ENCODE measurements at places on chromosomes 3 and 15.

DNA sequence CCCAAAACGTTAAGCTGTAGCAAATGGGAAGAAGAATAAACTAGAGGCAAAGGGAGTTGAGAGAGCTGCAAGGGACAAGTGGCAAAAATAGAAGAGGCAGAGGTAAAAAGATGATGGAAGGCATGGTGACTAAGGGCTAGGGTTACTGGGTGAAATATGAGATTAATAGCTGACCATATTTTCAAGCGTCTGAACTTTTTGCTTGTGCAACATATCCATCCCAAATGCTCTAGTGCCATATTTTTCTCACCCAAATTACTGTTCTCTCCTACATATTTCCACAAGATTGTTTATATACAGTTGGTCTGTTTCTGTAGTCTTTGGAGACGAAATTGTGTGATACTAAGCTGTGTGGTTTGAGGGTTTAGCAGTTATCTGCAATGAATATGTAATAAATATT lies 145.5 kb downstream of the GMNC start:
- DNase-seq = no peak

DNA sequence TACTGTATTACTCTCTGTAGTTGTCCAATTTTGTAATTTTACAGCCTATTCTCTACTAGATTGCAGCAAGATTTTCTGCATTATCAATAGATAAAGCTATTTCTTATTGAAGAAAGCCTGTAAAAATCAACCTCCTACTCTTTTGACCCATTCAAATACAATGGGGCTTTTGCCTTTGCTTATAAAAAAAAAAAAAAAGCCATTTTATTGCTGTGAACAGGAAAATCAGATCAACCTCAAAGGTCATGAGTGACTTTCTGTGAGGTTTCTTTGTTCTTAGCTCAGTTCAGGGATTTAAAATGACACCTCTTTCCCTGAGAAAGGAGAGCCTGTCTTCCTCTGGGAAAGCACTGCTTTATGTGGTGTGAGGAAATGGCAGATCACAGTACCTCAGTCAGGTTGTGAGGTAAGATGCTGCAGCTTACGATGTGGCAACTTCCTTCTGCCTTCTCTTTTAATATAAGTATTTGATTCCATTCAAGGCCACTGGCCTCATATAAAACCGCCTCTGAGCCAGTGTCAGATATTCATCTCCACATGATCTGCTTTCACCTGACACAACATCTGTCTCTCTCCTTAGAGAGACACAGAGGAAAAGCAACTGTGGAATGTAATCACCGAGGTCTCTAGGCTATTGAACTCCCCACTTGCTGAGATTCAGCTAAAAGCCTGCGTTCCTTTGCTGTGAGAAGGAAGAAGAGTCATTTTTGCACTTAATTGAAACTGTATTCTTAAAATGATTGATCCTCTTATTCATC lies 161.5 kb upstream of the MB21D2 start:
- no peak for DNase-seq

GRCh38 chr3:50337175-50337861 lies 3.3 kb downstream of the RASSF1 start:
- DNase-seq = peak; percentile 75

GRCh38 chr15:84749111-84749991 lies 959 bp downstream of the ZNF592 start:
- no peak for DNase-seq

- DNase-seq = no peak
These were observed 135.0 kb downstream of the TJP1 start for GRCh38 chr15:29687204-29687815.

- DNase-seq = no peak
These were observed 18.5 kb downstream of the PRR23E start for GRCh38 chr3:127211118-127212060.

- DNase-seq = no peak
These were observed 3.4 kb upstream of the COL7A1 start for GRCh38 chr3:48598323-48599076.

GRCh38 chr3:49649576-49649975 lies 24.6 kb upstream of the APEH start:
- no peak for DNase-seq

- no peak for DNase-seq
These were observed 4.9 kb upstream of the TBC1D5 start for GRCh38 chr3:17747174-17747889.

GRCh38 chr3:170761103-170761502 lies 108.9 kb downstream of the RPL22L1 start:
- DNase-seq = no peak

DNA sequence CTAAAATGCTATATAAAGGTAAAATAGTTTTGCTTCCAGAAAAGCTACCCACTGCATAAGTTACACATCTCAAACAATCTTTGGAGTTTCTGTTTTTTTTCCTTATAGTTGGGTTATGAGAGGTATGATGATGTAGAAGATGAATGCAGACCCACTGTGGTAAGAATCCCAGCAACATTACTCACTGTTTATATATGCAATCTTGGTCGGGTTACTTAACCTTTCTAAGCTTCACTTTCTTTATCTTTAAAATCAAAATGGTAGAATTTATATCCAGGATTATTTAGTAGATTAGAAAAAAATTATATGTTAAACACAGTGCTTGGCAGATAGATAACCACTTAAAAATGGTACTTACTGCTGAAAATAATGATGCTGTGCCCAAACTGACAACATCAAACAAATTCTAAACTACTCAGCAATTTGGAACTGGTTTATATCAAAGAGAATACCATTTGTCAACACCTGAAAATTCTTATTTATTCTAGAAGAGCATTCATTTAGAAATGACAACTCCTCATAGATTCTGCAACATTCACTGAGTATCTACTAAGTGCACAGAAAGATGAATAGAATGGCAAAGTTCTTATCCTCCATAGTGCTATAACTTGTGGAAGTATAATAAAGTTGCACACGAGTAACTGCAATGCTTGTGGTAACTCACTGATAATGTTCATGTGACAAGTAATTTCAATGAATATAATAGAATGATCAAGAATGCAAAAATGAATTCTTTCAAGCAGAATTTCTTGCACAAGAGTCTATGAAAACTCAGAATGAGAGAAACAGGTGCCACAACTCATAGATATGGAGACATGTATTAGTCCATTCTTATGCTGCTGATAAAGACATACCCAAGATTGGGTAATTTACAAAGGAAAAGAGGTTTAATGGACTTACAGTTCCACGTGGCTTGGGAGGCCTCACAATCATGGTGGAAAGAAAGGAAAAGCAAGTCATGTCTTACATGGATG lies 129.0 kb upstream of the SLC7A14 start:
- no peak for DNase-seq

DNA sequence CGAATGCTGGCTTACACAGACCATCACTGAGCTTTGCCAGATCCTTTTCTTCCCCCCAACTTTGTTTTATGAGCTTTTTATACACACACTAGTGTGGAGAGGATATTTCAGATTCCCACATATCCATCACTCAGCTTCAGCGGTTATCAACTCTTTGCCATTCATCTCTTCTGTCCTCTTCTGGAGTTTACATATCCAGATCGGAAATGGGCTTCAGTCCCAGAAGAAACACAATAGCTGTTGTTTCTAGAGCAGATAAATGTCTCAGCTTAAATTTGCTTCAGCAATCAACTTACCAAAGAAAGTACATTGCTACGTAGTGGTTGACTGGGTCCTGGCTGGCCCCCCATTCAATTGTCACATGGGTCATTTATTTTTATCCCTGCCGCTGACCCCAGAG lies 185.9 kb upstream of the BHLHE40 start:
- DNase-seq = no peak

- DNase-seq = no peak
These were observed 16.4 kb upstream of the SATB1 start for GRCh38 chr3:18441551-18441950.

DNA sequence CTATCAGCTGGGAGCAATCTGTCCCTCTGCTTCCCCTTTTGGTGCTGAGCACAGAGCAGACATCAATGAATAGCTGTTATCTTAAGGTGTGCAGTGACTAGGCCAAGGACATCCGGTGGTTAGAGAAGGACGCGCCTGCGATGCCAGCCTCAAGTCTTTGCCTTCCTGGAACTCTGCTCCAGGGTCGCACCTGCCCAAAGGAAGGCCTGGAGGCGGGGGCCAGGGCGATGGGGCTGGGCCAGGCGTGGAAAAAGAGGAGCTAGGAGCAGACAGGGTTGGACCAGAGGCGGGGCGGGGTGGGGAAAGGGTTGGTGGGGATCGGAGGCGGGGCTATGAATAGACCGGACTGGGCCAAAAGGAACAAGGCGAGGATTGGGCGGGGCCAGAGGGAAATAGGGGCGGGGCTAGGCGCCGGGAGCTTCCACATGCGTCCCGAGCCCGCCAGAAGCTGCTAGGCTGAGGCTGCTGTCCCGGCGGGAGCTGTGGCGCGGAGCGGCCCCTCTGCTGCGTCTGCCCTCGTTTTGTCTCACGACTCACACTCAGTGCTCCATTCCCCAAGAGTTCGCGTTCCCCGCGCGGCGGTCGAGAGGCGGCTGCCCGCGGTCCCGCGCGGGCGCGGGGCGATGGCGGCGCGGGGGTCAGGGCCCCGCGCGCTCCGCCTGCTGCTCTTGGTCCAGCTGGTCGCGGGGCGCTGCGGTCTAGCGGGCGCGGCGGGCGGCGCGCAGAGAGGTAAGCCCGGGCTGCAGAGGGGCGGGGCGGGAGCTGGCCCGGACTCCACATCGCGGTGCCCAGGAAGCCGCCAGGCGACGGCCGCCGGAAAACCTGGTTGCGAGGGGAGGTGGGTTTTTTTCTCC lies at the start of gene CHRNA5:
CHRNA5 (plus strand) TSS at position 424 of the 854 bp plus-strand sequence; CDS start at position 624, 200 bp downstream.
- DNase-seq = peak; percentile 80

DNA sequence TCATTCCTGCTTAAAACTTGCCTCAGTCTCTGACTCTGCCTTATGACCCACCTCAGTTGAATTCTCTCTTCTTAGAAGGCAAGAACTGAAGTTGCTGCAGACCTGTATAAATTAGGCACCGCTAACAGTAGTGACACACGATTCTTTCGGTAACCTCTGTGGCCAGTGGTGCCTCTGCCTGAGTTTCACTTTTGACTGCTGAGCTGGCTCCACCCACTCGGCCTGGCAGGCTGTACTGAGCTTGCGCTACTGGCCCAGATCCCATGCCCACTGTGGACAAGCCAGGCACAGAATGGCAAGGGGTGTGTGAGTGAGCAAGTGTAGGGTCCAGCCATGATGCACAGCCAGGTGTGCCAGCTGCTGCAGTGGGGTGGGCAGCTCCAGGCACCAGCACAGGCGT lies 19.1 kb upstream of the EIF1B start:
- no peak for DNase-seq

GRCh38 chr3:196868297-196868661 lies 559 bp downstream of the SENP5 start:
- no peak for DNase-seq

DNA sequence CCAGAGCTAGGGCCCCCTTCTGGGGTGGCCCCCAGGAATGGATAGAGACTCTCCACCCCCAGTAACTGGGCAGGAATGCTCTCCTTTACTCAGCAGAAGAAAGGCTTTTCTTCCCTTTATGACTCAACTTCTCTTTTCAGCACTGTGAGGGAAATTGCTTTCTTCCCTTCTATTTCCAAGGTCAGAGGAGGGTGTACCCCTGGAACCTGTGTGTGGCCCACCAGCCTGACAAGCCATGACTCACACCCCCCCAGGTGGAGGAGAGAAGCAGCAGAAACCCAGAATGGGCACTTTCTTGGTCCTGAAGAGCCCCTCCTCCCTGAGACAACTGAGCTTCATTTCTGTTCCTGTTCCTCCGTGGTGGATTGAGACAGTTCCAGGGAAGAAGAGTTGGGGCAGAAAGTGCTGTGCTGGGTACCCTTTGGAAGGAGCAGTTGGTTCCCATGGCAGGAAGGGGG lies 2.7 kb upstream of the ANKRD63 start:
- no peak for DNase-seq

- DNase-seq = no peak
These were observed 1081.5 kb downstream of the PLOD2 start for GRCh38 chr3:145079436-145079835.

DNA sequence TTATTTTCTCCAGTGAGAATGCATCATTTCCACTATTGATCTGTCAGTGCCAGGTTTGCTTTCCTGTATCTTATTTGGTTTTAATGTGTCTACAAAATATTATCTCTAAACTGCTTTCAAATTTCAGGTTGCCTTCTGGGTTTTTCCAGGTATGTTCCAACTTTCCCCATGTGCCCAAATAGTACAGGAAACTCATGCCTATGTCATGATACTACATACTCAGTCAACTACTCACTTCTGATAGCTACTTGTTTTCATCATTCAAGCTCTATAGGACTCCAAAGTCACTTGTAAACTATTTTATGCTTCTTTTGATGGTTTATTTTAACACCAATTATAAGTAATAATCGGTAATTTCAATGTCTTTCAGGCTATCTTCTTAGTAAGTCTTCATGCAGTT lies 134.8 kb upstream of the TTC14 start:
- no peak for DNase-seq

DNA sequence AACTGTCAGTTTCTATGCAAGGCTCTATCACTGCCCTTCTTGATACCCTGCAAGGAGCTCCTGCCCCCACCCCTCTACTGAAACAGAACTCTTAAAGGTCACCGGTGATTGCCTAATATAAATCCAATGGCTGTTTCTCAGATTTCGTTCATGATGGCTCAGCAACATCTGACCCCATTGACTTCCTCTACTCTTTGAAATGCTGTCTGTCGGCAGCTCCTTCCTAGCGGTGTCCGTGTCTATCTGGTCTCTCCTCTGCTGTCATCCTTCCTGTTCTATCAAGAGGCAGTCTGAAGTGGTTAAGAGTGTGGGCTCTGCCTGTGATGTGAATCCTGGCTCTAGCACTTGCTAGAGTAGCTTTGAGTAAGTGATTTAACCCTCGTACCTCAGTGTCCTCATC lies 5.5 kb downstream of the TMEM266 start:
- no peak for DNase-seq

- DNase-seq = no peak
These were observed 43.8 kb upstream of the ADAMTSL3 start for GRCh38 chr15:83610132-83610531.

DNA sequence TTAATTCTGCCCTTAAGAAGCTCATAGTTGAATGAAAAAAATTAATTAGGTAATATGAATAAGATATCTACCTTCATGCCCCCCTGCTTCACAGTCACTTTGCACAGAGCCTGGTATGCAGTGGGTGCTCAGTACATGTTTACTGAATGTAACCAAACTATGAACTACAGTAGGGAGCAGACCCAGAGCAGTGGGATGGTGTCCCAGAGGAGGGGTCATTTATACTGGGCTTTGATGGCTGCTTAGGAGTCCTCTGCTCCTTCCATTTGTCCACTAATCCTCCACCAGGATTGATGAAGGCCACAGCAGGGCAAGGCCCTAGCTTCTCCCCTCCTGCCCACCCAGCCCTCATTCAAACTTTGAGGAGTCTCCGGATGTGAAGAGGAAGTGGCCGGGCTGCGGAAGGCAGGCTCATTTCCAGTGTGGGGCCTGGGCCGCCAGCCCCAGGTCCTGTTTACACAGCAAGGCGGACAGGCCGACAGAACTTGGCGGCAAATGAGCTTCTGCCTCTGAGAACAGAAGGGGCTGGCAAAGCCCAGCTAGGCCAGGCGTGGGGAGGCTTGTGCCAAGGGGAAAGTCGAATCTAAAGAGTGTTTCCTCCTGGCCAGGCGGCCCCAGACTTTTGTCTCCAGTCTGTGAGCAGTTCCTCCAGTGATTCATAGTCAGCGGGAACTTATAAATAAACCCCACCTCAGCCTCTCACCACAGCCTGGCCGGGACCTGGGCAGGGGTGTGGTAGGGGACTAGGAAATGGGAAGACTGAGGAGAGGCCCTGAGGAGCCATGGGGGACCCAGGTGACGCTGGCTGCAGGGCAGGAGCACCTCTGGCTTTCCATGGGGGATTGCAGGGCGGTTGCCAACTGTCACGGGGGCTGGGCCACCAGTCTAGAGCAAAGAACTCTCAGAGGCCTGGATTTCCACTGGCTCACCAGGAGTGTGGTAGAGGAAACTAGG lies 51.6 kb upstream of the LCTL start:
- peak; percentile 1 for DNase-seq
